ENCODE measurements at places on chromosomes 16 and 17.

- no peak for DNase-seq
Measured at GRCh38 chr17:5585836-5586521, 1.7 kb upstream of the NLRP1 start.

DNA sequence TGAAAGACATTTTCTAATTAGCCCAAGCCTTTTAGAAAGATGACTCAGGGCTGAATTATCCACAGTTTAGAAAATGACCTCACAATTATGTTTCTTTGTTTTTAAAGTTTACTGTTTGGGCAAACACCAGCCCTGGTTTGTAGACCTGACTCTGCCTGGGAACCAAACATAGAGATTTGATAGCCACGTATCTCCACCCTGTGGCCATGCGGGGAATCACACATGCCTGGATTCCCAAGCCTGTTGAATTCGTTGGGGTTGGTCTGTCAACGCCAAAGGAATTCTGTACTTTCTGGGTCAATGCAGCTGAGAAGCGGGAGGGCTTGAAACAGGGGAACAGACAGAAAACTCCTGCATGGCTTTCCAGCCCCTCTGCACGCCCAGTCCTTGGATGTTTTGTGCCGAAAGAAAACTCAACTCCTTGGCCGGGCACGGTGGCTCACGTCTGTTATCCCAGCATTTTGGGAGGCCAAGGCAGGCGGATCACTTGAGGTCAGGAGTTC, 26.9 kb downstream of the CD300A start:
- no peak for DNase-seq

DNA sequence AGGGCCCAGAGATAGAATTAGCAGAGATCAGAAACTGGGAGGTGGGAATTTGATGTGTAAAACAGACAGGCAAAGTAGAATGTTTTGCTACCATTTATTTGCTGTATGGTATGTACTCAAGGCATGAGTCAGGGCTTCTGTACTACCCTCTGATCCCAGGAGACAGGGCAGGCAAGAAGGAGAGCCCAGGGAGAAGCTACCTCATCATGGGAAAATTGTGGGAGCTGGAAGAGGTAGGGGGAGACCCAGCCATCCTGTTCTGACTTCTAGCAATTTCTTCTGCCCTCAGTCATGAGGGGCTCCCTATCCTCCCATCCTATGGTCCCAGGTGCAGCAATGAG, 1.7 kb upstream of the PIGS start:
- DNase-seq, result no peak

- no peak for DNase-seq
Measured at GRCh38 chr17:62119373-62119772, 54.3 kb upstream of the MED13 start.

- no peak for DNase-seq
Measured at GRCh38 chr17:15929941-15930340, 15.0 kb upstream of the ADORA2B start.

DNA sequence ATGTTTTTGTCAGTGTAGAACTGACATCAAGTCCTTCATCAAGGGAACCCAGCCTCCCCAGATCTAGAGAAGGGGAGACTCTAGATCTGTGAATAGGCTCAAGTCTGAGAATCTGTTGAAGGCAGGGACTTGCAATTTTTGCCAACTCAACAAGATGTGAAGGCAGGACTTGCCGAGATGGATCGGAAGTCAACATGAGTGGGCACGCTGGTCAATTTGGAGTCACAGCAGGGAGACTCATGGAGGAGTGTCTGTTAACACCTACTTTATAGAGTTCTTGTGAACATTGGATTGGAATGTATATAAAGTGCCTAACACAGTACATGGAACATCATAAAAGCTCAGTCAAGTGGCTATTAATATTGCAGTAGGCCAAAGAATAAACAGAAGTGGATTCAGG, 10.0 kb downstream of the ZNF689 start:
- no peak for DNase-seq

DNA sequence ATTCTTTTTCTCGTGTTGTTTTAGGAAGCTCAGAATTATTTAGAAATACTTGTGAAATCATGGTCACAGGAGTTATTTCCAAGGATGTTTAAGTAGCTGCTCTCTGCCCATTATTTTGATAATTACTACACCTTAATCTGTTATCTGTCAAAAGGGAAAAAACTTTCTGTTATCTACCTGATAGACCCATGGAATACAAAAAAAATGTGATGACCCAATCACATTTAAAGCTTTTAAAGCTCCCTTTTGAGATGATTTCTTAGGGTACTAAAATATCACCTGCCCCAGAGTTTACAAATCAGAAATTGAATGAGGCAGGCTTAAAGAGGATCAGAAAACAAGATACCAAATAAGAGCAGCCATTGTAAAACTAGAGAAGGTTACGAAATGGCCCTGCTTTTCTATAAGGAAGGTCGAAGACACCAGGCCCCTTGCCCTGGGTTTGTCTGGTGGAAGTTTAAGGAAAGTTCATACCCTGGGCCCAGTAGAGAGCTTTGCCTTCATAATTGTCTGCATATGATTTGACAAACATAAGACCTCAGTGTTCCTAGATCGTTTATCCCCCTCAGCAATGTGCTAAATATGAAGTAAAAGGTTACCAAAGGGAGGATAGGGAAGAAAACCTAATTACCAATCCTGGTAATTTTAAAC, 149.9 kb upstream of the TBX2 start:
- DNase-seq, result no peak

DNA sequence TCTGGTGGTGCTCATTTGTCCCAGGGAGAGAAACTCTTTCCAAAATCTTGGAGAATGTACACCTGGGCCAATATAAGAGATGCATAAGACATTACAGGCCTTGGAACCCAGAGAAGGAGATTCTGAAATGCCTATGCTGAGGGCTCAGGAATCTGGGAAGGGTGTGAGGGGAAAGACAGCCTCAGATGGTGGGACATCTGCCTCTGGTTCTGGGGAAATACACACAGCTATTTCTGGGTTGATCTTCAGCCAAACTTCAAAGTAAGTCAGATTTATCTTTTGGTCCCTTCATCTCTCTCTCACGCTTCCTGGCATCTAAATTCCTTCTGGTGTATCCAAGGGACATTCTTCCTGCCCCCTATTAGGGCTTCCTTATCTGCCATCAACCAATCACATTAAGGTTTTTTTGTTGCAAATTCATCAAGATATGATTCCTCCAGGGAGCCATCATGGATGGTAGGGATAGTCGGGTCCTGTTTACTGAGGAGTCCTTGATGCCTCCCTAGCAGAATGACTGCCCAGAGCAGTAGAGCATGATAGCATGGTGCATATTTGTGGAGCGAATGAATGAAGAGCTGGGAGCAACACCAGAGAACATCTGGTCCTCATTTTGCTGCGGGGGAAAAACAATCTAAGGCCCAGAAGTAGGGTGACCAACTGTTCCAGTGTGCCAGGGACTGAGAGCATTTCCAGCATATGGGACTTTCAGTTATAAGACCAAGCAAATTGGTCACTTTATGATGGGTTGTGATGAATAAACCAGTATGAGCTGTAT, 35.7 kb upstream of the DYNLL2 start:
- no peak for DNase-seq

- DNase-seq, result no peak
Measured at GRCh38 chr16:76292218-76292617, 15.0 kb downstream of the CNTNAP4 start.

DNA sequence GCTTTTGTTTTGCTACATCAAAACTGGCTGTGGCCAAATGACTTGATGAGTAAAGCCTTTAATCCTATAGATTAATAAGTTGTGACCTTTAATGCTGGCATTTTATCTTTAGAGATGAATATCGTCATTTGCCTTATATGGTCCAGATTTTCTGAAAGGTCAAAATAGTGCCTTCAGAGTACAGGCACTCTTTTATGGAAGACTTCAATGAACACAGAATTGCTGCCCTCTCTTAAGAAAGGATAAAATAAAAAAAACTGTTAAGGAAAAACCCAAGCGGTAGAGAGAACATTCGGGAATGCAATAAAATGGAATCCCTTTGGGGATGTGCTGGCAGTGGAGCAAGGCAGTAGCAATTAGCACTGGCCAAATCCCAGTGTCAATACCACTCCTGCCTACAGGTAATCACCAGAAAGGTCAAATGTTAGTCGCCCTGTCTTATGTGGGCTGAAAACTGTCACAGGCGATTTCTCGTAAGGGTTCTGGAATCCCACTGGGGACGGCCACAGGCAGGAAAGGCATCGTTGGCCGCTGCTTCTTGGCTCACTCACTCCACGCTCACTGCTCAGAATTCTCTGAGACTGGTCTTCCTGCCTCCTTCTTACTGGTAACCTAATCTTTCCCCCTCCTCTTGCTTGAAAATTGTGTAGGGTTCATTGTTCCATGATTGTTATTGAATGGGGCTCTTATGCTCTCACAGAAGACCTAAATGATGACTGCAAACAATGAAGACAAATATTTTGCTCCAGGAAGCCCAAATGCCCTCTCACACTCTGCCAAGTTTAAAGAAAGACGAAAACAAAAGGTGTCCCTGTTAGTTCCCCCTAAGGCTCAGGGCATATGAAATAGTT, 45.4 kb upstream of the HSBP1 start:
- DNase-seq, result no peak

GRCh38 chr17:31967648-31968047, 30.8 kb downstream of the SUZ12 start:
- no peak for DNase-seq

GRCh38 chr16:54212893-54213292, 73.7 kb downstream of the IRX3 start:
- DNase-seq, result no peak

DNA sequence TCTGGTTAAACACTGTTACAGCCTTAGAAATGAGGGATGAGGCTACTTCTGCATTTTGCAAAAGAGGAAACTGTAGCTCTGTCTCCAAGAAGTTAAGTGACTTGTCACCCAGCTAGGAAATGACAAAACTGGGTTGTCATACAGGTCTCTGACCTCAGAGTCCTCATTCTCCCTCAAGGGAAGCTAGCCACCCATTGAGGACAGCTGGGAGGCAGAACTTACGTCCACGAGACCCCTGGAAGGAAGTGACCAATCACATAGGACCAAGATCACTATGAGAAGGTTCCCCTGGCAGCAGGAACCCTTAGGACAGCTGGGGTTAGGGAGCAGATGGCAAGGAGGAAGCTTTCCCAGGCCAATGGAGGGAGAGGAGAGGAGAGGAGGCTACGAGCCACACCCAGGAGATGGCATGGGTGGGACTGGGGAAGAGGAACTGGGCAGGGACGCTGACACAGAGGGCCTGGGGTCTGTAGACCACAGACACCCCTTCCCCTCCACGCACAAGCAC, 11.2 kb downstream of the METTL22 start:
- no peak for DNase-seq

GRCh38 chr17:37206299-37206698, 169.5 kb upstream of the C17orf78 start:
- no peak for DNase-seq

GRCh38 chr17:750431-751037, 1.5 kb downstream of the GEMIN4 start:
- no peak for DNase-seq

GRCh38 chr16:20847550-20847949, 41.2 kb downstream of the REXO5 start:
- no peak for DNase-seq

DNA sequence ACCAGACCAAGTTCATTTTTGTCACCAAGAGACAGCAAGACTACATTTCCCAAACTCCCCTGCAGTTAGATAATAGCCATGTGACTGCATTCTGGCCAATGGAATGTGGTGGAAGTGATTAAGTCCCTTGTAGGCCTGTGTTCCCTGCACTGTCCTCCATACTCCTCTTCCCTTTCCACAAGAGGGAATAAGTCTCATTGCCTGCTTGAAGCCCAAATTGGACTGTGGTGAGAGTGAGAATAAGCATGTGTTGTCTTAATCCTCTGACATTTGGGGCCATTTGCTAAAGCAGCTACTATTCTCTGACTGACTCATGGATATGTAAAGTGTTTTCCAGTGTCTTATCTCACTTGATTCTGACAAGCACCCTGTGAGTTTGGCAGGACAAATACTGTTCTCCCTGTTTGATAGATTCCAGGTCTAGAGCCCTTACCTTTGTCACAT, 20.7 kb downstream of the PIK3R6 start:
- DNase-seq, result no peak

- peak; percentile 67 for DNase-seq
Measured at GRCh38 chr16:27628241-27628942, 78.4 kb downstream of the KATNIP start.

GRCh38 chr16:29825145-29826044, 5.1 kb downstream of the MVP start:
- DNase-seq, result no peak

GRCh38 chr17:50257676-50258224, 16.5 kb upstream of the TMEM92 start:
- DNase-seq, result no peak

- DNase-seq, result no peak
Measured at GRCh38 chr16:86501989-86502855, 8.1 kb upstream of the FOXF1 start.

DNA sequence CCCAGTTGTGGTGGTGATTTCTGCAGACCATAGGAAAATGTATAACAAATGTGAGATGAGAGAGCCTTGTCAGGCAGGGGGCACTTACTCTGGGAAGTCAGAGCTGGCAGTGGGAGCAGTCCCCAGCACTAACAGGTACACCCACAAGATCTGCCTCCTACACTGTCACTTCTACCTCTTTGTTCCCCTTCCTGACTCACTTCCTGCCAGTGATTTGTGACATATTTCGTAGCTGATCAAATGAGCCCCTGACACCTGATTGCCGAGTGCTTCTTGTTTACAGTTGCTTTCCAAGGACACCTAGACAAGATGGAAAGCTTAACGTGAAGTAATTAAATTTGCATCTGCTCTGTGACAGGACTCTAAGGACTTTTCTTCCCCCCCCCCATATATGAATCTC, 40.5 kb downstream of the FTO start:
- no peak for DNase-seq

DNA sequence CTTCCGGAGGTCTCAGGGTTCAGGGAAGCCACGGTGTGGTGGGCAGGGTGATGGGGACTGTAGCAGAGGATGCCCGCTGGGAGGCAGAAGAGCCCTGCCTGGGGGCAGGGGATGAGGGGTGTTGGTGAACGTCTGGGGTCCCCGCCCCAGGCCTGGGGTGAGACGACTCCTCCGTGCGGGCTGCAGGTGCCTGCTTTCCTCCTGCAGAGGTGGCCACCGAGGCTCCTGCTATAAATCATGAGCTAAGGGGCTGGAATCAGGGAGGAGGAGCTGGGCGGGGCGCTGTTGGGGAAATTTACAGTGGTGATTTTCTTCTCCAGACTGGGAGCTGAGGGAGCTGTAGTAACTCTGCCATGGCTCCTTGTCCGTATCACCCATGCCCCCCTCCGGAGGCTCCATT, 167.0 kb downstream of the MRM1 start:
- DNase-seq, result no peak

DNA sequence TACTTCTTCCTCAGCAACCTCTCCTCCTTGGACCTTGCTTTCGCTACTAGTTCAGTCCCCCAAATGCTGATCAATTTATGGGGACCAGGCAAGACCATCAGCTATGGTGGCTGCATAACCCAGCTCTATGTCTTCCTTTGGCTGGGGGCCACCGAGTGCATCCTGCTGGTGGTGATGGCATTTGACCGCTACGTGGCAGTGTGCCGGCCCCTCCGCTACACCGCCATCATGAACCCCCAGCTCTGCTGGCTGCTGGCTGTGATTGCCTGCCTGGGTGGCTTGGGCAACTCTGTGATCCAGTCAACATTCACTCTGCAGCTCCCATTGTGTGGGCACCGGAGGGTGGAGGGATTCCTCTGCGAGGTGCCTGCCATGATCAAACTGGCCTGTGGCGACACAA, 429 bp downstream of the OR2C1 start:
- no peak for DNase-seq

- DNase-seq, result no peak
Measured at GRCh38 chr17:28871056-28871579, 16.3 kb downstream of the ERAL1 start.

GRCh38 chr16:84220851-84221250, 19.0 kb downstream of the KCNG4 start:
- DNase-seq, result no peak

- no peak for DNase-seq
Measured at GRCh38 chr17:52885882-52886281, 727.4 kb upstream of the CA10 start.
